AG08396 (cell line): ENCODE measurements at places on chromosomes 13 and 19.

DNA sequence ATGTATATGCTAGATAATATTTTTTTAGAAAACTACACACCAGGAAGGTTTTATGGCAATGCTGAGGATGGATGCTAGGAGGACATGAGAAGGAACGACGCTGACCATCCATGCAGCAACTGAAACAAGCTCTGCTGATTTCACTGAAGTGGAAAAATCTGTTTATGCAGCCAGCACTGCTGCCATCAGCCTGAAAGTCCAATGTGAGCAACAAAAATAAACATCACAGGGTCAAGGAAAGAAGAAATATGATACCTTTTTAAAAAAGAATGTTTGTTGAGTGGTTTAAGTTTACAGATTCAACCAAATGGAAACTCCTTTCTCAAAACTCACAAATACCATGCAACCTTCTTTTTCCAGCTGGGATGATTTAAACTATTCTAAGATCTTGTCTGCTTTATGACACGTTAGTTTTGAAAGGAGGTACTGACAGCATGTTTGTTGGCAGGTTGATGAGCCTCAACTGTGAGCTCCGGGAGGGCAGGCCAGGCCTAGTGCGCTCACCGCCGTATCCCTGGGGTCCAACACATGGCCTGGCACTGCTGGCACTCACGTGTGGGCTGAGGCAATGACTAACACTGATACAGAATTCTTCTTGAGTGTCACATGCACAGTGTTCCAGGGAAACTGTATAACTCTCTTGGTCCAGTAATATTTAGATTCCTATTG, 46.8 kb downstream of the LATS2 start:
- peak; percentile 72 for DNase-seq

- DNase-seq: peak; percentile 68
These were observed 3.5 kb downstream of the COPE start for GRCh38 chr19:18915639-18916038.

DNA sequence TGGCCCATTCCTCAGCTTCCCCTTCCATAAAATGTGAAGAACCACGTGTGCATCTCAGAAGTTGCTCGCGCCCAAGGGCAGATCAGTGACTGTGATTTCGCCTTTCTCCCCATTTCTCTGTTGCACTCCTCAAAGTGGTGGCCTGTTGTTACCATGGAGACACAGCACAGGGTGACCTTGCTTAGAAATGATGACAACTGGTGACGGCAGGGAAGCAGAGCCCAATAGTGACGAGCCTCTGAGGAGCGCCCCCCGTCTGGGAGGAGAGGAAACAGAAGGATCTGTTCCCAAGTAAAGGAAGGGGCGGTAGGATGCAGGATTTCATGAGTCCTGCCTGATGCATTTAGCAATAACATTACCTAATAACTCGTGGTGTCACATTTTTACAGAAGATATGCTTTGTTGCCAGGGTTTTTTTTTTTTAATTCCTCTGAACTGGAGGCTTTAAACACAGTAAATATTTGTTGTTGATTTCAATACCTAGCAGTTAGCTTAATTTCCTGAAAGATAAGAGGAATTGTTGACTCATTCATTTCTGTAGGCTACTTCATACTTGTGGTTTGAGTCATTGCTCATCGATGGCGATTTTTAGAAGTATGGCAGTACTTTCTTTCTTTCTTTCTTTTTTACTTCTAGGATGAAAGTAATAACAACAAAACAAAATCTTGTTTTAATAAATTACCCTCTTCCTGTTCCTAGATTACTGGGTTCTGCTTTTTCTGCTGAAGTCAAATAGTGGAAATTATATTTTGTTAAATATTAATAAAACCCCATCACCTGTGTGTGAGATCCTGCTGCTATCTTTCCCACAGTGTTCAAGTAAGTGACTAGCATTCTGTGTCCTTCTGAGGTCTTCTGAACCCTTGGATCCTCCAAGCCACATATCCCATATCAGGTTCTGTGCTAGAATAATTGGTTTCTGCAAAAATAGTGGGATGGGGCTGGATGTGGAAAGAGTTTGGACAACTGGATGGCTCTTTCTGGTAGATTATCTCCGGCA, 36.0 kb downstream of the MBNL2 start:
- peak; percentile 55 for DNase-seq

GRCh38 chr13:98237331-98237730, 60.3 kb upstream of the RNF113B start:
- no peak for DNase-seq

DNA sequence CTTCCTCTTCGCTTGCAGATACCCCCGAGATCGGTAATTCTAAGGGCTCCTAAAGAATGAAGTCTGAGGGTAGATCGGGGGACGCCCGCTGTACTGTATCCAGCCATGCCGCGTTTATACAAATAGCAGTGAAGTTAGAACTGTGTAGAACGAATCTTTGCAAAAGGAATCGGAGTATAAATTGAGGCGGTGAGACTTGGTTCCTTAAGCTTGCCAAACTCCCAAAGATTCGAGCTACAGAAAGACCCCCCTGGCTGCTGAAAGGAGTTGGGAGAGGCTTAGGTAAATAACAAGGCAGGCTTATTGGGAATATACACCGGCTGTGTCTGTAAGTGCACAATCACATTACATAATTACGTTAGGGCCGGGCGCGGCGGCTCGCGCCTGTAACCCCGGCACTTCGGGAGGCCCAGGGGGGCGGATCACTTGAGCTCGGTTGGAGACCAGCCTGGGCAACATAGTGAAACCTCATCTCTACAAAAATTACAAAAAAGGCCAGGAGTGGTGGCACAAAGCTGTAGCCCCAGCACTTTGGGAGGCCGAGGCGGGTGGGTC, 12.2 kb downstream of the TMEM160 start:
- no peak for DNase-seq

GRCh38 chr19:57348136-57348535, 2.9 kb upstream of the ZNF304 start:
- peak; percentile 29 for DNase-seq

- DNase-seq: no peak
These were observed 7.4 kb downstream of the SIGLEC8 start for GRCh38 chr19:51450730-51451307.
